ENCODE measurements at places on chromosomes 5 and 9. TPM values are rescaled to one million over a fixed set of nuclear protein-coding genes. Genes with fewer than 3 reads are reported as not detected.
A peak's percentile ranks its signal among the peaks of the same experiment; 100 is the strongest.

DNA sequence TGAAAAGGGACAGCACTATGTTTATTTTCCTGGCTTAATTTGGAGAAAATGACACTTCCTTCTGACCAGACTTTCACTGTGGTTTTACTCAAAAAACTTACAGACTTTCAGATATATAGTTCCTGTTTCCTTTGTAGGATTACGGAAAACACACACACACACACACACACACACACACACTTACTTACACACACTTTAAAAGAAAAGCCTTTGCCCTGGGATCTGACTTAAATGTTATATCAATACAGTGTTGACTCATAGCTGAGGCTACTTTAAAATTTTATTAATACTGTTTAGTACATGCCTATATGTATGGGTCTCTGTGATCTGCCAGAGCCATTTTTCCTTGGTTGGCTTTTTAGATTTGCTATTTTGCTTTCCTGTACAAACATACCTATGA is 758.3 kb downstream of the DNAH5 start:
- no peak for DNase-seq

GRCh38 chr9:98406469-98406868 is 151.0 kb upstream of the TBC1D2 start:
- no peak for DNase-seq

DNA sequence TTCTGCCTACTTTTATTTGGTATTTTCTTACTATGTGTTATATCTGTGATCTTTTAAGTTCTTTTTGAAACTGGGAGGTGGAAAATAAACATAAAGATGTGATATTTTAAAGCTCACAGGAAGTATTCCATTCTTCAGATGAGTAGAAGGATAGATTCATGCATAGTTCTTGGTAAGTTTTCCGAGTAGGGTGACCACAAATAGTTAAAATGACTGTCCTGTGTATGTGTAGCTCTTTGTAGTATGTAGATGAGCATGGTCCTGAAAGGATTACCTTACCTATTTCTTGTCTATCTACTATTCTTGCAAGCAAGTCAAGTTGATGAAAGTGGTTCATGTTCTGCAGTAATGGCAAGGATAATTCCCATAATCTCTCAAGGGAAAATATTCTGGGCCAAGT is 47.7 kb downstream of the SRFBP1 start:
- no peak for DNase-seq

DNA sequence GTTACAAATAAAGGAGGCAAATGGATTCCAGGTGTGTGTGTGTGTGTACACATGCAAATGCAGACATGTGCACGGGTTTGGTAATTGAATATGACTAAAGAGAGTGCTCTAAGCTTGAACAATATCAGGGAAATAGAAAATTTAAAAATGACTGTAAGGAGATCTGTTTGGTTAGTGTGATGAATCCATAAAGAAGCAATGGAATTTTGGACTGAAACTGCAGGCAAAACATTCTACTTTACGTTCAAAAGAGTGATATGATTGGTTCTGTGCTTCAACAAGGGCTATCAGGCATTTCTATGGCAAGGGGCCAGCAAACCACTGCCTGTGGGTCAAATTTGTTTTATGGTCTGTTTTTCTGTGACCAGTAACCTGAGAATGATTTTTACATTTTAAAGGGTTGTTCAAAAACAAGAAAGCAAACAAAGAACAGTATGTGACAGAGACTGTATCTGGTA is 332.8 kb upstream of the KLF9 start:
- DNase-seq, result no peak

DNA sequence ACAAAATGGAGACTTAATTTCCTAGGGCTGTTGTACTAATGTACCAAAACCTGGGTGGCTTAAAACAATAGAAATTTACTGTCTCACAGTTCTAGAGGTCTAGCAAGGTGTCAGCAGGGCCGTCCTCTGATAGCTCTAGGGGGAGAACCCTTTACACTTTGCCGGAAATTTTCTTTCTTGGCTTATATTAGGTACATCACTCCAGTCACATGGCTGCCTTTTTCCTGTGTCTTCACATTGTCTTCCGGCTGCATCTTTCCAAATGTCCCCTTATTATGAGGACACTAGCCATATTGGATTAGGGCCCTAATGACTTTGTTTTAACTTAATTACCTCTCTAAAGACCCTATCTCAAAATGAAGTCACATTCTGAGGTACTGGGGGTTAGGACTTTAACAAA is 5.8 kb downstream of the UHRF2 start:
- no peak for DNase-seq

DNA sequence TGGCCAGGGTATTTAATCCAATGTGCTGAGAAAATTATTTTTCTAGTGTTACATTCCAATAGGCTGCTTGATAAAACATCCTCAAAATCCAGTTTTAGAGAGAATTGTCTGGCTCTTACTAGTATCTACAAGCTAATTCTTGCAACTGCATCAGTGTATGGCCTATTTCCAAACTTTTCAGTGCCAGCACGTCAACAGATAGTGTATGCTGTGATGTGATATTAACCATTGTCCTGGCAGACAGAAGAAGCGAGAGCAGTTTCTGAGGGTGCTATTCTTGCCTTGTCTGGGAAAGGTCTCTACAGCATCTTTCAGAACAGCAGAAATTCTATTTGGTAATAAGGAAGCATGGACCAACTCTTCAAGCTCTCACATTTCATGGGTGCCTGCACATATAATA is 174.2 kb upstream of the CDH12 start:
- DNase-seq, result no peak

The ADGRV1 gene
- total RNA-seq, result 4.7 TPM

The BRINP1 gene
- total RNA-seq, result 1.8 TPM

DNA sequence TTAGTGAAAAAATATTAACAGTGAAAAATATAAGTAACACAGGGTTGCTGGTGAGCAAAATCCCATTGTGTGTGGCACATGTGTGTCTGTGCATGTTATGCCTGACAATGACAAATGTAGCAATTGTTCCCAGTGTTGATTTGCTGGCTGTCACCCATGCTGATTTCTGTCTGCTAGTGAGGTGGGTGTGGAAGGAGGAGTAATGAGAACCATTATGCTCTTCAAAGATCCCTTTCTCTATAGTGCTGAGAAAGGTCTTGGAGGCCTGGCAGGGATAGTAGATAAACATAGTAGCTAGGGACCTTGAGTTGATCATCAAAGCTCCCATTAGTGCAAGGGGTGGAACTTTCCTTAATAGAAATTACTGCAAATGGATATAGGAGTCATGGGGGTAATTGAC is 152.5 kb upstream of the CLINT1 start:
- no peak for DNase-seq

DNA sequence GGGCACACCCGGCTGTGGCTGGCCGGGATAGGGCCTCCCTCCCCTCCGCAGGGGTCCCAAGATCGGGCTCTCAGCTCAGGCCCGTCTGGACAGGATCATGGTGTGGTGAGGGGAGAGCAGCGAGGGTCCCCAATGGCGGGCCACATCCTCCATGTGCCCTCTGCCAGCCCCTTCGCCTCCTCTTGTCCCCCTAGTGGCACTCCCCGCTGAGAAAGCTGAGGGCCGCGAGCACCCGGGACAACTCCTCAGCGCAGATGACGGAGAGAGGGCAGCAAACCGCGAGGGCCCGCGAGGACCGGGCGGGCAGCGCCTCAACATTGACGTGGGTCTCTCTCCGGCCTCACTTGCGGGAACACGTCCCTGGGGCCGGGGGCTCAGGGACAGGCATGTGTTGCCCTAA is 24.6 kb downstream of the NKD2 start:
- DNase-seq, result no peak

The PCDHGA3 gene
- 2.9 TPM for total RNA-seq

The AMBP gene
- 0.99 TPM for total RNA-seq

- DNase-seq, result peak; percentile 76
Measured at GRCh38 chr5:10746711-10747110, 14.3 kb downstream of the DAP start.

The OTP gene
- not detected for total RNA-seq

DNA sequence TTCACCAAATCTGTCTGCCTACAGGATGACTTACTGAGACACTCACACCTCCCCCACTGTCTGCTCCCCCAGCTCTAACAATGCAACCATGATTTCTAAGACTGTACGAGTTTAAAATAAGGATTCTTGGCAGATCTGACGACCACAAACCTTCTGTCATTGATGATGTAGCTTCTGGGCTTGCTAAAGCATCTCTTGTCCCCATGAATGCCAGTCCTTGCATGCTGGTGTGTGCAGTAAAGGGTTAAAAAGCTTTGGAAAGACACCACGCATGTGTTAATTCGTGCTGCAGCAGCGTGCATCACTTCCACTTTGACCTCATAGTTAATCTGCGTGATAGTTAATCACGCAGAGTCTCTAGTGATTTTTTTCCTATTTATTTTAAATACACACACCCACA is 411 bp upstream of the GABRG2 start:
- no peak for DNase-seq

DNA sequence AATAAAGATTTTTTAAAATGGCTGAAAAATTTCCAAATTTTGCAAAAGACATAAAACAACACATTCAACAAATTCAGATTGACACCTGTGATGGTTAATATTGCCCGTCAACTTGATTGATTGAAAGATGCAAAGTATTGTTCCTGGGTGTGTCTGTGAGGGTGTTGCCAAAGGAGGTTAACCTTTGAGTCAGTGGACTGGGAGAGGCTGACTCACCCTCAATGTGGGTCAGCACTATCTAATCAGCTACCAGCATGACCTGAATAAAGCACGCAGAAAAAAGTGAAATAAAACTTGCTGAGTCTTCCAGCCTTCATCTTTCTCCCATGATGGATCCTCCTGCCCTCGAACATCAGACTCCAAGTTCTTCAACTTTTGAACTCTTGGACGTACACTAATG is 868.0 kb upstream of the CTNND2 start:
- DNase-seq, result no peak

DNA sequence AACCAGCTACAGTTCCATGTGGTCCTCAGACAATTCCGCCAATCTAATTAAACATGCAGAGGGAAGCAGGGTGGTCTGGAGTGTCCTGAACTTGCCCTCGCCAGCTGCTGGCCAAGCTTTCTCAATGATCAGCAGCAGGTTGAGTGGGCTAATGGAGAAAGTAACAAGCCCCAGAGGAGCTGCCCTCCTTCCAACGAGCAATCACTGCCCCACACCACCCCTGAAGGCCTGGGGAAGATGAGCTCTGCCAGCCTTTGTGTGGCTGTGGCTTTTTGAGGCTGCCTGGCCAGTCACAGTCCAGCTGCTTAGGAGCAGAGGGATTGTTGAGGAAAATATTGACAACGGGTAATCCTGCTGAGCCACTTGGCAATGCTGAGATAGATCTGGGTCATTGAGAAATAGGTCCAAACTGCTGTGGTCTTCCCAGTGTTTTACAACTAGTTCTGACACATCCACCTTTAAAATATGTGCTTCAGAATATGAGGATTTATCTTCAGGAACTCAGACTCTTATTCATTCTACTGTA is 107.3 kb downstream of the CD180 start:
- no peak for DNase-seq

The RMRP gene
- 3,373 TPM for total RNA-seq

DNA sequence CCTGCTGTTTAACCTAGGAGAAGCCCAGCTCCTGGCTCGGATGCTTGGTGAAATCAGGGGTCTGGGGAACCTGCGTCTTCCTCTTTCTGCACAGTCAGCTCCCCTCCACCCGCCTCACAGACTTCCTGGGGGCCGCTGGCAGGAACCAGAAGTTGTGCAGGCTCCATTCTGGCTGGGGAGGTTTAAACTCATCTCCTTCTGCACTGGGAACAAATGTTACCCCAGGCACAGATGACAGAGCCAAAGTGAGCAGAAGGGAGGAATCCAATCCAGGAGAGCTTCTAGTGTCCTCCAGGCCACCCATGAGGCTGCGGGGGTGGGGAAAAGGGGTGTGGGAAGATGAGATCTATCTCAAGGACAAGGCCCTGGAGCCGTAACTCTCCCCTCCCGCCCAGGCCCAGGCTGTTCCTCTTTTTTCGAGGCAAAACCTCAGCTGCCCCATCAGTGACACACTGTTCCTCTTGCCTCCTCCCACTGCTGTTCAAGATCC is 31.2 kb downstream of the KCNMB1 start:
- peak; percentile 62 for DNase-seq

DNA sequence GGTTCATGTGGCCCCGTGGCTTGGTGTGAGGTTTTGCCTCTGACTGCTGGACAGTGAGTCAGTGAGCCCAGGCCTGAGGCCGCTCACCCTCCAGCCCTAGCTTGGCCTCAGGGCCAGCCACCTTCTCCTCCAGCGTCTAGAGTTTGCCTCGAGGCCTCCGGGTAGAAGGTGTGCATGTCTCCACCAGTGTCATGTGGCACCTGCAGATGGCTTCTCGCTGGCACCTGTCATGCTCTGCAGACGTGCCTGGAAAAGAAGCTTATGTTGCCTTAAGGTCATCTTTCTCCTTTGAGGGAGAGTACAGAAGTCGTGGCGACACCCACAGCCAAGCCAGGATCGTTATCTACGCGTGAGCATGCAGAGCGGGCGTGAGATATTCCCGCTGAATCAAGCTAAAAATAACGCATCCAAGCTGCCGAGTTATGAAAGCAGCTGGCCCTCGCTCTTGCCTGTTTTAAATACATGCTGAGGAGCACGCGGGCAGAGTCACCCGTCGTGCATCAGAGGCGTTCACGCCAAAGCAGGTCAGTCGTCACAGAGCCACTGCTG is 79.7 kb upstream of the FCN2 start:
- peak; percentile 64 for DNase-seq

DNA sequence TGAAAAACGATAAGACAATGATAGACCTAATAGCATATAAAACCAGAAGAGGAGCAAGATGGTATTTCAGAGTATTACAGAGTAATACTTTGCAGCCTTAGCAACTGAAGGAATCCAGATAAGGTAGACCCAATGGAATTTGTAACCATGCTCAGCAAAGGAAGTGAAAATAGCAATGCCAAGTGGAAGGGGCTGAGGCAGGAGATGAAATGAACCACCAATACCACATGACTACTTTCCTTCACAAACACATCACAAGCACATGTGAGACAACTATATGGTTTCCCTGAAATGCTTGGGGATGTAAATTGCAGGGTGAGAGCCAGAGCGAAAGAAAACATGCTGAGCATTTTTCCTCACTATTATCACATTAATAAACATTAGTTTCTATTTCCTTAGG is 79.8 kb upstream of the MELK start:
- no peak for DNase-seq

DNA sequence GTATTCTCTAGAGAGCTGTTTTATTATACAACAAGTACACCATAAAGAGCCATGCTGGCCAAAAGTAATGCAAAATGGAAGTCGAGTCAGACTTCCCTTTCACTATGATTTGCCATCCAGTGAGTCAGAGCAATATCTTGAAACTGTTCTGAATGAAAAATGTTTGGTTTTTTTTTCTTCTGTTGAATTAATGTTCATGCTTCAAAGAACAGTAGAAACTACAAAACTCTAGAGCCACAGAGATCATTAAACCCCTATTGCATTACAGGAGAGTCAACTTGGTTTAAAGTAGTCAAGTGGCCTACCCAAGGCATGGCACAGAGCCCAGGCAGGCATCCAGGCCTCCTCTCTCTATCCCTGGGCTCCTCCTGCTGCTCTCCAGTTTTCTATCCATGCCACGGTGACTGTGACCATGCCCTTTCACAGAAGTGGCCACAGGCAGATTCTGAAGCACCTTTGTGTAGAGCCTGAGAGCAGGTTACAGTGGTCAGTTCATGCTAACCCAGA is 358.9 kb downstream of the DEPDC1B start:
- no peak for DNase-seq

The FAM13B gene
- total RNA-seq, result 76.5 TPM

GRCh38 chr9:6869081-6869948 is 111.5 kb downstream of the KDM4C start:
- no peak for DNase-seq

GRCh38 chr9:114310471-114311450 is 12.1 kb upstream of the ORM1 start:
- peak; percentile 27 for DNase-seq

Data from ureter (tissue), 1 donor.